ENCODE measurements at places on chromosomes 13 and 19.

- peak; percentile 91 for DNase-seq
These were observed 4.9 kb upstream of the ZFP36 start for GRCh38 chr19:39401549-39402345.

- no peak for DNase-seq
These were observed 63.8 kb downstream of the KCTD15 start for GRCh38 chr19:33860312-33861090.

- no peak for DNase-seq
These were observed 3.2 kb upstream of the ZNF8 start for GRCh38 chr19:58275564-58275963.

DNA sequence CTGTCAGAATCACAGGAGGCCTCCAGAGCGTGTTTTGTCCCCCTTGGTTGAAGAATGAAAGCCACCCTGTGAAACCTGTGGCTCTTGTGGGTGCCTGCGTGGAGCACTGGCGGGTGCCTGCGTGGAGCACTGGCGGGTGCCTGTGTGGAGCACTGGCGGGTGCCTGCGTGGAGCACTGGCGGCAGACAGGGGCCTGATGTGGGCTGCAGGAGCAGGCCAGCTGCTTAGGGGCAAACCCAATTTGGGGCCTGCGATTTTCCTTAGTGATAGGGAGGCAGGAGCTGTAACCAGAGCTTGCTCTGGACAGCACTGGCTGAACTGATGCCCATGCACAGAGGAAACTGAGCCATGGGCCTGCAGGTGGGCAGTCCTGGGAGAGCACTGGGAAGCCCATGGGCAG, 24.3 kb downstream of the ARHGEF7 start:
- DNase-seq = no peak

- DNase-seq = peak; percentile 79
These were observed 80.5 kb upstream of the MBNL2 start for GRCh38 chr13:97141564-97142005.

- no peak for DNase-seq
These were observed 7.5 kb downstream of the KPNA3 start for GRCh38 chr13:49784886-49785570.

DNA sequence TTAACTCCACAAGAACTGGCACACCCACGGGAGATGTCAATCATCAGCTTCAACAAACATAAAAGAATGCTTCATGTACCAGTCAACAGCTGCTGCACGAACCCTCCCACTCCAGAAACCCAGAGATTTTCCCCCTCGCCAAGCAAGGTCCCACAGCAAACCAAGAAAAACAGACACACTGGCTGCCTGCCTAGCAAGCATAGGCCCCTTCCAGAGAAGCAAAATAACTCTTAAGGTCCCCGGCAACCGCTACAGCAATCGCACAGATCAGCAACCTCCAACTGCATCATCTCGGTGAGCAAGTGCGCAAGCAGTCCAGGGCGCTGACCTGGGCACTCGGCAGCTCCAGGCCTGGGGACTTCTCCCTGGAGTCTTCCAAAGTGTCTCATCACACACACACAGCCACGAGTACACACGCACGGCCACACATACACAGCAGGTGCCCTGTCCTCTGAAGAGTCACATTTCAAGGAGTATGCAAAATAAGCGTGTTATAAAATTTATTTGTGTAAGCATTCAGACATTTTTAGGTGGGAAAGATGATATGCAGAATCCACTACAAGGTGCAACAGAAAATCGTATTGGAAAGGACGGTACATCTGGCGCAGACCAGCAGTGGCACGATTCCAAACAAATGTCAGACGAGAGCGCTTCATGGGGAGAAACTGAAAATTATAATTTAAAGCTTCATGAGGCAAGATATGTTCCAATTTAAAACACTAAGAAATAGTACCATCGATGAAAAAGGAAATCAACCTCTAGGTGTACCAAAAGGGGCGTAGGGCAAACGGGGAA, 125.0 kb downstream of the STK24 start:
- DNase-seq = no peak

DNA sequence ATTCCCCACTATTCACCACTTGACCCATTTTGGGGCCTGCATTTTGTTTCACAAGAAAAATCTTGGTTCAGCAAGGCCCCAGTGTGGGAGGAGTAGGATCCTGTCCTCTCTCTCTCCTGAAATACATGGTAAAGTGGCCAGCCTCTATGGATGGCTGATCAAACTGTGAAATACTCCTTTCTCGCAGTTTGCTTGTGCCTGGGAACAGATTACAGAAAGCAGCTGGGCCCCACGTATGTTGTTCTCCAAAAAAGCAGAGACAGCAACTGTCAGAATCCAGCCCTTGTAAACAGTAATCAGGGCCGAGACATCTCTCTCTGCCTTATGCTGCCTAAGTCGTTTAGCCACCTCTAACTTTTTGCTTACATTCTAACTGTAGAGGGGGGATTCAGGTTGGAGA, 61.0 kb upstream of the RAP2A start:
- DNase-seq = no peak

DNA sequence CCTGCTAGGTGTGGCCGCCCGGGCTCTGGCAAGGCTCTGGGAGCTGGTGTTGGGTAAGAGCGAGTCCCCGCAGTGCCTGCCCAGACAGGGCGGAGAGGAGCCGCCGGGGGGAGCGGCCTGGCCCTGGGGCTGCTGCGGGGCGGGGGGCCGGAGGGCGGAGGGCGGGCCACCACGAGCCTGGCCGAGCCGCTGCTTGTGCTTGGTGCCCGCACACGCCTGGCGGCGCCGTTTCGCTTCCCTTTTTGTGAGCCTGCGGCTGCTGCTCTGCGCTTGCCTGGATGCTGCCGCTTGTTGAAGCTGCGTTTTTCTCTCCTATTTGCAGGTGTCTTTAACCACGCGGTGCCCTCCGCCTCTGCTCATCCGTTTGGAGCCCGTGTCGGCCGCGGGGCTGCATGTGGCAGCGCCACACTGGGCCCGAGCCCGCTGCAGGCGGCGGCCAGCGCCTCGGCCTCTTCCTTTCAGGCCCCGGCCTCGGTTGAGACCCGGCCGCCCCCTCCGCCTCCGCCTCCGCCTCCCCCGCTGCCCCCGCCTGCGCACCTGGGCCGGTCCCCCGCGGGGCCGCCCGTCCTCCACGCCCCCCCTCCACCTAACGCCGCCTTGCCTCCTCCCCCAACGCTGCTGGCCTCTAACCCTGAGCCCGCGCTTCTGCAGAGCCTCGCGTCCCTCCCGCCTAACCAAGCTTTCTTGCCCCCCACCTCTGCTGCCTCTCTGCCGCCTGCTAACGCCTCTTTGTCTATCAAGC, 8.5 kb downstream of the PLEKHJ1 start:
- no peak for DNase-seq

- DNase-seq = peak; percentile 54
These were observed 43.1 kb downstream of the PCCA start for GRCh38 chr13:100131863-100132574.

Measured in activated CD4-positive, alpha-beta T cell treated with anti-CD3 and anti-CD28 coated beads, Interleukin-10, Interleukin-2, amounts not matched to agents 100 ng/mL and 50 ng/mL, durations not matched to agents 16 hours and 8 hours (primary cell).